ENCODE measurements at places on chromosomes 12 and 14. TPM values are rescaled to one million over a fixed set of nuclear protein-coding genes. Genes with fewer than 3 reads are reported as not detected.

DNA sequence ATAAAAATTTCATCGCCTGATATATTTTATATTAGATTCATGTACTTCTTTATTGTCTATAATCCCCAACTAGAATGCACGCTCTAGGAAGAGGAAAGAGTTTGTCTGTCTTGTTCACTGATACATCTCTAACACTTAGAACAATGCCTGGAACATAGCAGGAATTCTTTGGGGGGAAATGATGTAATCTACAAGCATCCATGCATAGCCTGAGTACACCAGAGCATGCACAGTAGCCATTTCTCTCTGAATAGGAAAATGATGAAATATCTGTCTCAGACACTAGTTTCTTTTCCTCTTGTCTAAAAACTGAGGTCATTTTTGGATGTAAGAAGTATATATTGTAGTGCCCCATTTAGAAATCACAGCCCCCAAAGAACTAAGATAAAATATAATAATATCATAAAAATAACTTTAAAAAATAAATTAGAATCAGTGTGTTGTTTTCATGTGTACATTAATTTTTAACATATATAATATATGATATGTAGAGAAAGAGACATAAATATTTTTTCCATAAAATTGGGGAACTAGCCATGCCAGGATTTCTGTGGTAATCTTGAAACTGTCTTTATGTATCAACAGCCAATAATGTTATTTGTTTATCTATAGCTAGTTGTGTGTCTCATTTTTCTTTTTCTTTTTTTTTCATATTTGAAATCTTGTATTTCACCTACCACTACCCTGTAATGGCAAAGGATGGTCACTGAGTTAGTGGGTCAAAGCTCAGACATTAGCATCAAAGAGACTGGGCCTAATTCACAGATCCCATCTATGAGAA, 155.6 kb upstream of the TMCC3 start:
- H3K36me3 ChIP-seq, result no peaks in the 10 kb centered on the region
- H3K4me3 ChIP-seq, result no peak overlapping the region
- peaks cover 2% of the 10 kb centered on the region for H3K27me3 ChIP-seq
- DNase-seq, result peak; percentile 80
- peak overlapping the region; percentile 53 for H3K27ac ChIP-seq

DNA sequence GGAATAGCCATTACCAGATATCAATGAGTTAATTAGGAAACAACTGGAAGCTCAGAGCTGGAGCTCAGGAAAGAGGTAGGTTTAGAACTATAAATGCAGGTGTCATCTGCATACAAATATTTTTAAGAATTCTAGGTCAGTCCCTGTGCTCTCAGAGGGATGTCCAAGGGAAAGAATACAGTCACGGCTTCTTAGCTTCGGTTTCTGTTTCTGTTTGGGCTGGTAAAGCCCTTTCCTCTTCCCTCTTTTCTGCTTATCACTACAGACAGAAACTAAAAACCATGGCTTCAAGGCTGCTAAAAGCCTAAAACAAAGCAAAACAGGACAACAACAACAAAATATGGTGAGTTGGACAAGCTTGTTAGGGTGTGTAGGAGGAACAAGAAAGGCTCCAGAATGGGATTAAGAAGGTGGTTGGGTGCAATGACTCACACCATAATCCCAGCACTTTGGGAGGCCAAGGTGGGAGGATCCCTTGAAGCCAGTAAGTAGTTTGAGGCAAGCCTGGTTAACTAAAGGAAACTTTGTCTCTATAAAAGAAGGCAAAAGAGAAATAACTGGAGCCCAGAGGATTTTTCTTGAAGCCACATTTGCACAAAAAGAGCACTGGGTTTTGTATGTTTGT, 113.0 kb downstream of the SEC23A start:
- no peak overlapping the region for H3K4me3 ChIP-seq
- H3K27ac ChIP-seq, result no peak overlapping the region
- peak; percentile 15 for DNase-seq
- H3K27me3 ChIP-seq, result no peaks in the 10 kb centered on the region
- H3K4me1 ChIP-seq, result peaks cover 38% of the 10 kb centered on the region

The NTS gene
- not detected for polyA plus RNA-seq

The MRPL42 gene
- 38.5 TPM for polyA plus RNA-seq

GRCh38 chr14:56659378-56659777, 79.8 kb downstream of the TMEM260 start:
- no peaks in the 10 kb centered on the region for H3K4me1 ChIP-seq
- no peaks in the 10 kb centered on the region for H3K27me3 ChIP-seq
- no peak overlapping the region for H3K27ac ChIP-seq
- no peak overlapping the region for H3K4me3 ChIP-seq
- H3K36me3 ChIP-seq, result no peaks in the 10 kb centered on the region
- DNase-seq, result no peak

The P2RX4 gene
- 125 TPM for polyA plus RNA-seq

DNA sequence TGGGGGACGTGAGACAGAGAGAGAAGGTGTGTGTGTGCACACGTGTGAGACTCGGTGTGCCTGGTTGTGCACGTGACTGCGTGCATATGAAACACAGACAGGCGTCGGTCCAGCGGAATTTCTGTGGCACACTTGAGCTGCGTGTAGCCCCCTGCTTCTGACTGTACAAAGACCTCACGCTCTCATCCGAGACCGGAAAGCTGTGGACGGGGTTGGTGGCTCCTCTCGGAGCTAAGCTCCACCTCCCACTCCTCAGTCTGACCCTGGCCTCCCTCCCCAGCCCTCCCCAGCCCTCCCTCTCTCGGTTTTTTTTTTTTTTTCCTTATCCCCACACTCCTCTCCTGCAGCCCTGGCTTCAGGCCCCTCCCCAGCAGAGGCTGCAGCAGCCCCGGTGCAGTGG, 8.3 kb upstream of the C14orf180 start:
- H3K27ac ChIP-seq, result no peak overlapping the region
- no peak overlapping the region for H3K4me3 ChIP-seq
- H3K36me3 ChIP-seq, result no peaks in the 10 kb centered on the region
- no peak for DNase-seq

DNA sequence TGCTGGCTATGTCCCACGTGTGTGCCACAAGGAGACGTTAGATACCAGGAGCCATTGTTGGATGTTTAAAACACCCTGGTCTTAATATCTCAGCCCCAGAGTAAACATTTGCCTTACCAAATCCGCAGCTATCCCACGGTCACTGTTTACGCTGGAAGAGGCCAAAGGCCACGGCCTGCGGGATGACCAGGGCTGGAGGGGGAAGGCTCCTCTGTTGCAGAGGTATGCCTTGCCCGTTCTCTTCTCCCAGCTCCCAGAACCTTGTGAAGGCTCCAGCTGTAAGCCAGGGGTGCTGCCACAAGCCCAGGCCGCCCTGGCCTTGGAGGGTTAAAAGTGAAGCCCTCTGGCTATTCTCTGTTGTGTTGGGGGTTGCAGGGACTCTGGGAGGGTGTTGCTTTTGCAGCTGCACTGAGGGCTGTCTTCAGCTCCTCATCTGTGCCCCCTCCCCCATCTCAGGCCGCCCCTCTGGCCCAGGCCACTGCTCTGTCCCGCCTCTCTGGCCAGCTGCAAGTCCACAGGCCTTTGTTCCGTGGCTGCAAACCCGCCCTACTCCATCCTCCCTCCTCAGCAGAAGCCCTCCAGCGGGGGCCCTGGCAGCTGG, 2.5 kb downstream of the PLEKHG3 start:
- peaks cover 21% of the 10 kb centered on the region for H3K4me1 ChIP-seq
- no peak overlapping the region for H3K27ac ChIP-seq
- no peaks in the 10 kb centered on the region for H3K36me3 ChIP-seq

DNA sequence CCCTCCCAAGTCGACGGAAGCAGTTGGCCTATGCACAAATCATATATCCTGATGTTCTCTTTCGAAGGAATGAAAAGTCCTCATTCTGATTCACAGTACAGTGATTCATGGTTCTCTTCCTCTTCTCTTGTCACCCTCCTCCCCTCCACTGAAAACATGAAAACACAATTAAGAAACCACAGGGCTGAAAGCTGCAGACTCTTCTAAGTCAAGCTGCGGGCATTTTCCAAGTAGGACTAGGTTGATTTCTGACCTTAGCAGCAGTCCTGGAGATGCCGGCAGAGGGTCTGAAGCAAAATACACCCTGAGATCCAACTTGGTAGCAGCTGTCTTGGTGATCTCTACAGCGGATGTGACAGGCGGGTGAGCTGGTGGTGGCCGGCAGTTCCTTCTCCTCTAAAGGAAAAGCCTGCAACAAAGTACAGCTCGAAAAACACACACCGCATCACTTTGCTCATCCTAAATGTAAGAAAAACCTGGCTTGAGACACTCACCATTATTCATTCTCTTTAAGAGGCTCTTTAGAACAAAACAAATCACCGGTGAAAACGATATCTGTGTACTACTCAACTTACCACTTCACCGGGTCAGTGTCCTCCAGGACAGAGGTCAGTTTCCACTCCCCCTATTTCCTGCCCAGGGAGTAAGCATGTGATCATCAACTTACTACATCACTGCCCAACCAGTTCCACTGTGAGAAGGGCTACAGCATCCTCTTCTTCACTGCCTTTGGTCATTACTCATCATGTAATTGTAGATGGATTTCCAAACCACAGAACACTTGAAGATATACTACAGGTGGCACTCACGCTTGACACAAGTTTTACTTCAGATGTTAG, 6.0 kb downstream of the TMCC3 start:
- H3K4me1 ChIP-seq, result peaks cover 43% of the 10 kb centered on the region
- no peak overlapping the region for H3K4me3 ChIP-seq
- H3K36me3 ChIP-seq, result no peaks in the 10 kb centered on the region
- DNase-seq, result peak; percentile 83
- no peaks in the 10 kb centered on the region for H3K27me3 ChIP-seq

Data from endothelial cell of umbilical vein (primary cell).